Activated T-helper 2 cell treated with anti-CD3 and anti-CD28 coated beads, Interferon-gamma antibody, Interleukin-2, Interleukin-4, amounts not matched to agents 10 μg/mL and 5 μg/mL and 100 μg/mL, durations not matched to agents 14 hours and 24 hours and 36 hours (primary cell): ENCODE measurements at places on chromosomes 5 and 9. TPM values are rescaled to one million over a fixed set of nuclear protein-coding genes. Genes with fewer than 3 reads are reported as not detected.

PCDHB14 gene
- total RNA-seq: not detected in 2 replicates

C9orf50 gene
- not detected in 2 replicates for total RNA-seq

NOXA1 gene
- 0.39 and 0.46 TPM in 2 replicates for total RNA-seq

SPINK9 gene
- total RNA-seq: not detected in 2 replicates

SPATA31D1 gene
- not detected in 2 replicates for total RNA-seq

RANBP17 gene
- not detected in 2 replicates for total RNA-seq

ZNF454 gene
- total RNA-seq: not detected in 2 replicates

ZNF366 gene
- total RNA-seq: not detected in 2 replicates

GFRA3 gene
- 0.16 and 0.32 TPM in 2 replicates for total RNA-seq

ESM1 gene
- 0.11 and 0.37 TPM in 2 replicates for total RNA-seq

DNA sequence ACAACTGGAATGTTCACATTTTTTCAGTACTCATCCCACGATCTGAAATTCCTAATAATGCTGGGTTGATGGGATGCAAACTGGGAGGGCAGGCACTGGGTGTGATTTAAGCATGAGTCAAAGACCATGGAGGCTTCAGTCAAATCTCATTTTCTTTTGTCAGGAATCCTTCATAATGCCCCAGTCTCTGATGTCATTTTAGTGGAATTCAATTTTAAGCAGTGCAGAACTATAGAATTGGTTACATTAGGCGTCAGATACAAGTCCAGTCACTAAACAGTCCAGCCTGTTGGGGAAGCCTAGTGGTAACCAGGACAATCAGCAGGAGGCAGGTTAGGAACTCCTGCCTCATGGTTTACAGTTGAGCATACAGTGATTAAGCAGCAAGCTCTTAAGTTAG, 41.0 kb upstream of the TMEM215 start:
- DNase-seq: no peak
- no peak overlapping the region for H3K4me3 ChIP-seq
- H3K27me3 ChIP-seq: no peaks in the 10 kb centered on the region
- H3K4me1 ChIP-seq: no peaks in the 10 kb centered on the region
- no peak overlapping the region for H3K27ac ChIP-seq
- no peaks in the 10 kb centered on the region for H3K36me3 ChIP-seq

DNA sequence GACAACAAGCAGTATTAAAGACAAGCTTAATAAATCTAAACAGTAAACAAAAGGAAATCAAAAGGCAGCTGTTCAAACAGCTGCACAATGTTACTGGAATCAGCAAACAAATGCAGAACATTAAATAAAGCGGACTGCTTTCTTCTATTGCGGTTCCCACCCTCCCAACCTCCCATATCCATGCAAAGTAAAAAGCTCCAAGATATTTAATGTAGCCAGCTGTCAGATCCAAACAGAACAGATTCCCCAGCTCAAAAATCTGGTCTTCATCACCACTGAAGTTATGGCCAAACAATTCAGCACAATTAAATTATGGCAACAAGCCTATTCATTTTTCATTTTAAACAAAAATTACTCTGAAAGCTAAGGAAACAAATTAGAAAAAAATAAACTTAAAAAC, 75.9 kb downstream of the SLC38A9 start:
- no peaks in the 10 kb centered on the region for H3K27me3 ChIP-seq
- H3K4me3 ChIP-seq: no peak overlapping the region
- DNase-seq: no peak
- peaks cover 22% of the 10 kb centered on the region for H3K4me1 ChIP-seq
- peaks cover 22% of the 10 kb centered on the region for H3K36me3 ChIP-seq

DNA sequence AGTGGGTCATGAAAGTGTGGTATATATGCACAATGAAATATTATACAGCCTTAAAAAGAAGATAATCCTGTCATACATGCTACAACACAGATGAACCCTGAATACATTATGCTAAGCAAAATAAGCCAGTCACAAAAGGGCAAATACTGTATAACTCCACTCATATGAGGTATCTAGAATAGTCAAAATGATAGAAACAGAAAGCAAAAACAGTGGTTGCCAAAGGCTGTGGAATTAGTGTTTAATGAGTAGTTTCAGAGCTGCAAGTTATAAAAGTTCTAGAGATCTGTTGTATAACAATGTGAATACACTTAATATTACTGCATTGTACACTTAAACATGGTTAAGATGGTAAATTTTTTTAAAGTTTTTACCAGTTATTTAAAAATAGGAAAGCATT, 135.0 kb downstream of the OXCT1 start:
- H3K27ac ChIP-seq: no peak overlapping the region
- no peak for DNase-seq
- H3K27me3 ChIP-seq: no peaks in the 10 kb centered on the region
- no peak overlapping the region for H3K4me3 ChIP-seq
- peaks cover 11% of the 10 kb centered on the region for H3K4me1 ChIP-seq

DNA sequence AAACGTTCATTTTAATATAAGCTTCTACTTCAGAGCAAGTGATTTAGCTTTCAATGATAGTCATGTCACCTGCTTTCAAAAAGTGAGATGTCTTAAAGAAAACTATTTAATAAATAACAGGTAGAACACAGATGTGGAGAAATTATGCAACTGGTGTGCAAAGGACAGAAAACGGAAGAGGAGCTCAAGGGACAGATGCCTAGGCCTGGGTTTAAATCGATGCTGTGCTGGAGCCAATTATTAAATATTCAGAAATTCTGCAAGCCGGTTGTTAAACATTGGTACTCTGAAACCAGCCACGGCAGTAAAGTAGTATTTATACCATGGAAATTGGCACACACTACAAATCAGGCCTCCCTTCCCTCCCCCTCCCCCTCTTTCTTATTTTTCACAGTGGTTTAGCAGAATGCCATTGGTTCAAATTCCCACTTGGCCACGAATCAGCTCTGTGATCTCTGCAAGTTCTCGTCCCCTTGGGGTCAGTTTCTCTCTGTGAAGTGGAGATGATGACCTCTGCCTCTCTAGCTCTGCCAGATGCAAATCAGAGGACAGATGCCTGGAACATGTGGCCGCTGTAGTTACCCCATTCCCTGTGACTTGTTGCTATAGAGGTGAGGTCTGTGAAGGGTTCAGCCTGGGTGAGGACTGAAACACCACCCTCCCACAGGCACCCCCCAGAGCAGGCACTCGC, 6.2 kb upstream of the RNF130 start:
- no peak for DNase-seq
- peaks cover 42% of the 10 kb centered on the region for H3K27me3 ChIP-seq
- peaks cover 3% of the 10 kb centered on the region for H3K4me1 ChIP-seq
- H3K27ac ChIP-seq: no peak overlapping the region
- no peak overlapping the region for H3K4me3 ChIP-seq

DNA sequence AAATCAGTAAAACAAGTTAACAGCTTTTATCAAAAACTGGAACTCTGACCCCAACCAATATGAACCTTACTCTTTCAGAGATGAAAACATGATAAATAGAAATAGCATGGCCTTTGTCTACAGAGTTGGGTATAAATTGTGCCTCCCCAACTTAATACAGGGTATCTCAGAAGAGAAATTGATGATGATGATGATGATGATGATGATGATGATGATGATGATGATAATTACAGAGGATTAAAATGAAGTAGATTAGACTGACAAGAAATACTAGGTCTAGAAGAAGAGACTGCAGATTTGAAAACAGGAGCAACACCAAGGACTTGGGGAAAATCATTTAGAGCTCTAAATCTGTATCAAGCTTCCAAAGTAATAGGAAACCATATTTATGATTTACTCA, 27.1 kb downstream of the PFDN1 start:
- H3K27me3 ChIP-seq: no peaks in the 10 kb centered on the region
- H3K4me1 ChIP-seq: peaks cover 22% of the 10 kb centered on the region
- DNase-seq: no peak
- H3K36me3 ChIP-seq: peaks cover 23% of the 10 kb centered on the region
- no peak overlapping the region for H3K4me3 ChIP-seq

- peaks cover 24% of the 10 kb centered on the region for H3K36me3 ChIP-seq
- DNase-seq: no peak
Measured at GRCh38 chr5:134873494-134873893, 677 bp upstream of the TXNDC15 start.

- no peaks in the 10 kb centered on the region for H3K27me3 ChIP-seq
- no peaks in the 10 kb centered on the region for H3K36me3 ChIP-seq
- no peaks in the 10 kb centered on the region for H3K4me1 ChIP-seq
- DNase-seq: no peak
- H3K27ac ChIP-seq: no peak overlapping the region
Measured at GRCh38 chr5:169071-169727, 22.1 kb upstream of the LRRC14B start.

DNA sequence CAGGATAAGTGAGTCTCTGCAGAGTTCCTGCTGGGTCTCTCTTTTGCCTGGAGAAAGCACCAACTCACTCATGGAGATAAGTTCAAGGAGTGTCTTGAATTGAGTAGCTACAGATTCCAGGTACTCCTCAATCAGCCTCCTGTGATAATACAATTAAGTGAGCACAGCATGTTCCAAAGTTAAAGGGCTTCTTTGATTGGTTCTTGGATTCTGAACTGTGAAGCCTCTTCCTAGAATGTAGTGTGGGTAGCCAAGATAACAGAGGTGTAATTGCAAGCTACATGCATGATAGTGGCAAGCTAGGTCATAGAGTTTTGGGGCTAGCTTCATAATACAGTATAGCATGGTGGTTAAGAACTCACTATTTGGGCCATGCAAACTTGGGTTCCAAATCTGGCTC, 23.2 kb upstream of the CARNMT1 start:
- no peak overlapping the region for H3K4me3 ChIP-seq
- no peaks in the 10 kb centered on the region for H3K27me3 ChIP-seq
- DNase-seq: no peak
- H3K4me1 ChIP-seq: no peaks in the 10 kb centered on the region
- H3K36me3 ChIP-seq: no peaks in the 10 kb centered on the region

- H3K27me3 ChIP-seq: no peaks in the 10 kb centered on the region
- no peak for DNase-seq
- H3K4me3 ChIP-seq: no peak overlapping the region
- peaks cover 73% of the 10 kb centered on the region for H3K36me3 ChIP-seq
Measured at GRCh38 chr9:71737455-71737854, 30.9 kb downstream of the CEMIP2 start.

GRCh38 chr9:131302244-131303075, 12.9 kb downstream of the PLPP7 start:
- H3K4me1 ChIP-seq: no peaks in the 10 kb centered on the region
- no peaks in the 10 kb centered on the region for H3K36me3 ChIP-seq
- no peak for DNase-seq
- no peak overlapping the region for H3K4me3 ChIP-seq

GRCh38 chr9:34124926-34125325, 1.6 kb downstream of the DCAF12 start:
- DNase-seq: no peak
- H3K27ac ChIP-seq: peak overlapping the region; percentile 98
- H3K27me3 ChIP-seq: no peaks in the 10 kb centered on the region
- H3K36me3 ChIP-seq: peaks cover 40% of the 10 kb centered on the region
- peaks cover 40% of the 10 kb centered on the region for H3K4me1 ChIP-seq

GRCh38 chr5:140251527-140251973, 51.4 kb downstream of the PFDN1 start:
- peaks cover 8% of the 10 kb centered on the region for H3K36me3 ChIP-seq
- H3K4me1 ChIP-seq: peaks cover 34% of the 10 kb centered on the region
- H3K4me3 ChIP-seq: no peak overlapping the region
- peak; percentile 59 for DNase-seq

- DNase-seq: no peak
- H3K36me3 ChIP-seq: peaks cover 14% of the 10 kb centered on the region
- H3K27ac ChIP-seq: no peak overlapping the region
- no peak overlapping the region for H3K4me3 ChIP-seq
- H3K4me1 ChIP-seq: peaks cover 4% of the 10 kb centered on the region
Measured at GRCh38 chr9:134028575-134029247, 3.4 kb downstream of the BRD3OS start.

- peak overlapping the region; percentile 58 for H3K4me3 ChIP-seq
- peak; percentile 56 for DNase-seq
- peaks cover 10% of the 10 kb centered on the region for H3K4me1 ChIP-seq
- no peaks in the 10 kb centered on the region for H3K27me3 ChIP-seq
Measured at GRCh38 chr9:134455934-134456755, 129.9 kb downstream of the RXRA start.

DNA sequence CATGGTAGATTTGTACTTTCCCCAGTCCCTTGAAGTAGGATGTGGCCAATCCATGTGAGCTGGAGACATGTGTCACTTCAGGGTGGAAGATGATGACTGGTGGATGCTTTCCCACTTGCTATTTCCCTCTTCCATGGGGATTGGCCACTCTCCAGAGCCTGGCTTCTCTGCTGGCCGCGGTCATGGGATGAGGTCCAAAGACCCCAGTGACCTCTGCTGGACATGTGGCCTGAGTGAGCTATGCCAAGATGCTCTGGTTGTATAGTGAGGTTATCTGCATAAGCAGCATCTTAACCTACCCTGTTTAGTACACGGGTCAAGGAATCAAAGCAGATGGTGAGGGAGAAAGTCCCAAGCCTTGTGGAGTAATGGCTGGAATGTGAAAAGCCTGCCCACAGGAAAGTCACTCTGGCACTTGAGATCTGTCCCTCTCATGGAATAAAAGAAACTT, 47.1 kb downstream of the SH3PXD2B start:
- DNase-seq: no peak
- H3K4me3 ChIP-seq: no peak overlapping the region
- H3K27me3 ChIP-seq: peaks cover 8% of the 10 kb centered on the region
- H3K27ac ChIP-seq: no peak overlapping the region
- no peaks in the 10 kb centered on the region for H3K36me3 ChIP-seq
- peaks cover 14% of the 10 kb centered on the region for H3K4me1 ChIP-seq

GRCh38 chr9:126616521-126616976, 2.8 kb downstream of the LMX1B start:
- no peak overlapping the region for H3K4me3 ChIP-seq
- no peak overlapping the region for H3K27ac ChIP-seq
- H3K4me1 ChIP-seq: peaks cover 8% of the 10 kb centered on the region
- no peak for DNase-seq
- no peaks in the 10 kb centered on the region for H3K36me3 ChIP-seq
- peaks cover 74% of the 10 kb centered on the region for H3K27me3 ChIP-seq

- H3K27ac ChIP-seq: no peak overlapping the region
- H3K36me3 ChIP-seq: no peaks in the 10 kb centered on the region
- H3K4me1 ChIP-seq: no peaks in the 10 kb centered on the region
- no peak for DNase-seq
Measured at GRCh38 chr5:59648038-59648831, 245.3 kb downstream of the PDE4D start.

GRCh38 chr5:143613329-143613728, 198.6 kb upstream of the HMHB1 start:
- peaks cover 15% of the 10 kb centered on the region for H3K36me3 ChIP-seq
- no peak for DNase-seq
- peaks cover 2% of the 10 kb centered on the region for H3K27me3 ChIP-seq
- H3K4me1 ChIP-seq: peaks cover 11% of the 10 kb centered on the region

GRCh38 chr5:135436951-135437418, 10.2 kb downstream of the DCANP1 start:
- H3K4me3 ChIP-seq: no peak overlapping the region
- DNase-seq: no peak
- H3K27me3 ChIP-seq: peaks cover 18% of the 10 kb centered on the region
- no peak overlapping the region for H3K27ac ChIP-seq
- H3K36me3 ChIP-seq: no peaks in the 10 kb centered on the region
- H3K4me1 ChIP-seq: no peaks in the 10 kb centered on the region

DNA sequence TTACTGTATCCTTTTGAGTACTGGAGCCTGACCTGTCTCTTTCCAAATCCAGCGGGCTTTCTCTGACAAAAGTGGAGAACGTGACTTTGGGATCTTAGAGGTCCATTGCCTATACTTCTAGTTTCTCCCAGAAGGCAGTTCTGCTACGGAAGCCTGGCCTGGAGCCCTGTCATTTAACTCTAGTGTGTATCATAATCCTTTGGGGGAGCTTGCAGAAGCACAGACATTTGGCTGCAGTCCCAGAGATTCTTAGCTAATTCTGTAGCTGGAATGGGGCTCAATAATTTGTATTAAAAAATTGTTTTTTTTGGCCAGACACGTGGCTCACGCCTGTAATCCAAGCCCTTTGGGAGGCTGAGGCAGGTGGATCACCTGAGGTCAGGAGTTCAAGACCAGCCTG, 3.0 kb downstream of the HARS2 start:
- H3K4me1 ChIP-seq: peaks cover 13% of the 10 kb centered on the region
- no peaks in the 10 kb centered on the region for H3K27me3 ChIP-seq
- no peak overlapping the region for H3K27ac ChIP-seq
- no peak for DNase-seq
- peaks cover 70% of the 10 kb centered on the region for H3K36me3 ChIP-seq
